ENCODE measurements at places on chromosomes 7 and 10.

DNA sequence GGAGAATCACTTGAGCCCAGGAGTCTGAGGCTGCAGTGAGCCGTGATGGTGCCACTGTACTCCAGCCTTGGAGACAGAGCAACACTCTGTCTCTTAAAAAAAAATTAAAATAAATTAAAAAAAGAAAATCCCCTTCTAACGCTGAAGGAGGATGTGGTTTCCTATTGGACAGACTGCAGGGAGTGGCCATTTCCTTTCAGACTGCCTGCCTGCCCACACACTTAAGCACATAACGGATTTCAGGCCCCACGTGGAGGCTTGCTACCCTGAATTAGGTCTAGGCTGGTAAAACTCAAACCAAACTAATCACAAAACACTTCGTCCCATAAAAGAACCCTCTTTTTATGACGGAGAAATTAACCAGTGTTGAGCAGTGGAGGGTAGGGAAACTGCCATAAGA lies 34.0 kb downstream of the GATA3 start:
- peak; percentile 5 for DNase-seq

DNA sequence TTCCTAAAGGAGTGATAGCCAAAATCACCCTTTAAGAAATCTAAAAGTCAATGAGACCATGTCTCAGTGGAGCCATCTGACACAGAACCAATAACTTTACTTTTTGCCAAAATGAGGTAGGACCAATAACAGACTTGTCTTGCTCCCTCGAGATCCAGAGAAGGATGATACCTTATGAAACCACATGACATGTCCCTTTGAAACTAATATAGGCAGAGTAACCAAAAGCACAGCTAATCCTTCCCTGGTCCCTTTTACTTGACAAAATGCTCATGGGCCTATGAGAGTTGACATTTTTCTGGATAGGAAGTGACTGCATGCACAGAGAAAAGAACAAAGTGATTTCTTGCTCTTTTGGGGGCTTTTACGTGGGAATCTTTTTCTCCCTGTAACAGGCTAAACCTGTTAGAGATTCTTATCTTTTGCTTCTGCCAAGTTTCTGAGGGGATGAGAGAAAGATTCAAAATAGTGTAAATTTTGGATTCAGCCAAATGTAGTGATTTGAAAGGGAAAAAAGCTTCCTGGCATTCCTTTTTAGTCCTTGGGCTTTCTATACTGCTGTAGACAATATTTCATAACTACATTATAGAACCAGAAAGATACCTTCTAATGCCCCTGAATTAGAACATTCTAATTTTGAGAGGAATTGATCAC lies 87.6 kb downstream of the ARMH3 start:
- DNase-seq, result no peak

DNA sequence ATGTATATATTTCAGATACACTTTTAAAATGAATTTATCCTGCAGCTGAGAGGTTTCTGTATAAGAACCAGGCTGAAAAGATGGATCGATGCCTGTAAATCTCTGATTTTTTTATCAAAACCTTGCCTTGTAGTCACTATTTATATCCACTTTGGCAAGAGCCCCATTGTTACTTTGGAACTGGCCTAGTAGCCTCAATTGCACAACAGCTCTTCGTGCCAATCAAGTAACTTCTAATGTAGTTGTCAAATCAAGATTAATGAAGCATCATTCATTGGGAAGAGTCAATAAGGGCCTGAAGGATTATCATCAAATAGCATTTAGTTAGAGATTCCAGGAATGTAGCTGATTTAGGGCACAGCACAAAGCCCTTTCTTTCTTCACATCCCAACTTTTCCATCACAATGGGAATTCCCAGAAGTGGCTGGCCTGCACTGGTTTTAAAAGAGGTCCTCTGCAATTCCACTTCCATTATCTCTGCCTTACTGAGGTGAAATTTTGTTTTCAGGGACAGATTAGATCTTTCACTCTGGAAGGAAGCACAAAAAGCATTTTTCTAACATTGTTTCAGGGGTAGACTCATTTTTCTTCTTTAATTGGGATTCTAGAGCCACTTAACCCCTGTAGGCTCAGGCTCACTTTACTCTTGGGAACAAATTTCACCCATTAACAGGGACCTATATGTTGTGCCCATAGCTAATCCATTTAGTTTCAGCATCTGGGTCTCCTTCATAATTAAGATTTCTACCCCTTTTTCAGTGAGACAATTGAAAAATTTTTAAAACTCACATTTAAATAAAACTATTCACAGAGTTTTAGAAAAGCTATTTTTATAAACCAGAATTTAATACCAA lies 97.8 kb downstream of the CALCR start:
- DNase-seq, result no peak

DNA sequence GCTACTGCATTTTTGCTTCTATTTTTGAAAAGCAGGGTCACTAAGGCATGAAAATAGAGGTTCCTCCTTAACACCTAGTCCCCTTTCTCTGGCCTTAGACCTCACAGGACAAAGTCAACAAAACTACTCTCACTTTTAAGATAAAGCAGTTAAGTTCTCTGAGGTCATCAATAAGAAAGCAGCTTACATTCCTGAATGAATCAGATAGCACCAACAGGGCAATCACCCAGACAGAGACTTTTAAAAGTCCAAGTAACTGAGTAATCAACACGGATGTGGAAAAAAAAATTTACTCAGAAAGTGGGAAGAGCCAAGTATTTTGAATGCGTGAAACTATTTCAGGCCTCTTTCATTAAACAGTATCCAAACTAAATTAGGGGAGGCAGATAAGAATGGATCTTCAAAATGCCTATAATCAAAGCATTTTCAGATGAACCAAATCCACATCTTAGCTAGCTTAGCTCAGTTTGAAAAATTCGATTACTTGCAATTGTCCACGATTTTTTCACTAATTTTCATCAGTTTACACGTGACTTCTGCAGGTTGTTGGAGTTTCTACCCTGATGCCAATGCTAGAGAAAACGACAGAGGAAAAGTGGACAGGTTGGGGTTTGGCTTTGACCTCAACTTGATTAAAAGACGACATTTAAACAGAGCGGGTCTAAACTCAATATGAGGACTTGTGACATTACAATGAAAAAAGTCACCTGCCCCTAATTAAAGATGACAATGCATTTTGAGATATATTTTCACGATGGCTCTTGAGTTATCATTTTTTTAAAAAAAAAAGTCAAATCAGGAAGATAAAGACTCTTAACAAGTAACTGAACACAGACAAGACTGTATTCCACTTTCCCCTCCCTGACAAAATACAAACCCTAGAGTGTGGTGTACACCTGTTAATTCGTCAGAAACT lies 1.6 kb downstream of the BEND7 start:
- DNase-seq, result no peak

- no peak for DNase-seq
These were observed 50.3 kb upstream of the NCAPG2 start for GRCh38 chr7:158754746-158755444.

DNA sequence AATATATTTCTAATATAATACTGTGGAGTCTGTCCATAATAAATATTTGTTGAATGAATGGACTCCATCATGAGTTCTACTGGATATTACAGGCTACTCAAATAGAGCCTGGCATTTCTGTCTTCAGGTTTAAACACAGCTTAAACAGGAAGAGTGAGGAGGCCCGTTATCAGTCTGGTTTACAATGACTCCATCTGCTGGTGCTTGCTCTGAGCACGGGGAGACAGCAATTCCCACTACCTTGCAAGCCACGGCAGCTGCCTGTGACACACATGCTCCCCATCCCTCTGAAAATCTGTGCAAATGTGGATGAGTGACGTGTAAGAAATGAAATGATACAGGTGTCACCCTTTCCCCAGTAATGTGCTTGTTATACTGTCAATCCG lies 293.5 kb upstream of the IMMP2L start:
- no peak for DNase-seq

DNA sequence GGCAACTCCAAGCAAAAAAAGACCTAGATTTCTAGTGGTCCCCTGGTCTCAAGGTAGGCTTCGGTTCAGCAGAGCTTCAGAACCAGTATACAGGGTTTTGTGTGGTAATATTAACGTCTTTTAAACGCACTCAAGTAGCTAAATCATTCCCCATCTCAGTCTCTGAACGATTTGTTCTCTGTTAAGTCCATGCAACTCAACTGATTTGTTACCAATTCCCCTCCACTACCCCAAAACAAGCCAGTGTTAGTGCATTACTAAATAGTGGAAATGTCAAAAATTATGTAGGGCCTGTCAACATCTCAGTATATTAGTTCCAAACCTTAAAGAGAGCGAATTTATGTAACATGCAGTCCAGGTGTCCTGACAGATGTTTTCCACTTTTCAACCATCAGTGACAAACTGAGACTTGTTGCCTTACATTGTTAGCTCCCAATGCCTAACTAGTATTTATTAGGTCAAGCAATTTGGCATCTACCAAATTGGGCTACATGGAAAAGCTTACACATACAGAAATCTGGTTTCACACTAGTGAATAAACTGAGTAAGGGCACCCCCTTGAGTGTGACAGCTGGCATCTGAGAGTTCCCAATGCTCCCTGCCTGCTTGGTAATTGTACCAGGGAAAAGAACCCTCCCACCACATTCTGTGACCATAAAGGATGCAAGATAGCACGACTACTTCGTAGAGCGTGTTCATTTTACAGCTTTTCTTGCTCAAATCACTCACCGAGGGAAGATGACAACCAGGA lies 12.2 kb downstream of the HNRNPA2B1 start:
- DNase-seq, result no peak

Data from stimulated activated CD8-positive, alpha-beta memory T cell treated with anti-CD3 and anti-CD28 coated beads, Interleukin-7, amount 100 ng/mL, for 1 hour (primary cell).